CD4-positive, alpha-beta memory T cell (primary cell): ENCODE measurements at places on chromosomes 7 and 10. TPM values are rescaled to one million over a fixed set of nuclear protein-coding genes. Genes with fewer than 3 reads are reported as not detected.

GRCh38 chr7:48454750-48455192, 283.5 kb downstream of the ABCA13 start:
- H3K27me3 ChIP-seq: no peaks in the 10 kb centered on the region
- H3K27ac ChIP-seq: no peak overlapping the region
- no peaks in the 10 kb centered on the region for H3K4me1 ChIP-seq
- no peaks in the 10 kb centered on the region for H3K36me3 ChIP-seq

DNA sequence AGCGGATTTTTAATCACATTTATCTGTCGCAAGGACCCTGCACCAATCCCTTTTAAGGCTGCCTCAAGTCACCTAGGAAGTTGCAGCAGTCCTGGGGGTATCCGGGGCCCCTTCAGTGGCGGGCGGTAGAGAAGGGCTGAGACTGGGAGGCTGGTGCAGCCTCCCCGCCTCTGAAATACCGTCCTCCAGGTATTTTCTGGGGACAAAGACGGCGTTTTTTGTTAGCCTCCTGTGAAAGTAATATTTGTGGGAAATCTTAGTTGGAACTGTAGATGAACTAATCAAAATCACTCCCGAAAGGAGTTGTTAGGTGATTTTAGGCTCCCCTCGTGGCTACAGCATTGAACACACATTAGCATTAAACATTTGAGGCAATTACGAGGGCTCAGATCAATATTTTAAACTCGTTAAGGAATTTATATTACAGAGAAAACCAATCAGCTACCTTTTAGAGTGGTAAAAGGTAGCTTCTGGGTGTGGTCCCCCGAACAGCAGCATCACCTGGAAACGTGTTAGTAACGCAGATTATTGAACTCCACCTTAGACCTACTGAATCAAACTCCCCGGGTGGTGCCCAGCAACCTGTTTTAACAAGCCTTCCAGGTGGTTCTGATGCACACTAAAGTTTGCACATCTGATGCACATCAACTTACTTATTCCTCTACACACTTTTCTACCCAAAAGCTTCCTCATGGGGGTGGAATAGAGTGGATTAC, 530 bp upstream of the ANXA7 start:
- H3K4me1 ChIP-seq: peaks cover 39% of the 10 kb centered on the region
- H3K27ac ChIP-seq: peak overlapping the region; percentile 98
- H3K27me3 ChIP-seq: no peaks in the 10 kb centered on the region
- H3K36me3 ChIP-seq: no peaks in the 10 kb centered on the region
- no peak for DNase-seq
- H3K4me3 ChIP-seq: peak overlapping the region; percentile 59

EBF3 gene
- not detected for total RNA-seq

GRCh38 chr7:150897502-150898474, 45.5 kb downstream of the AOC1 start:
- no peak for DNase-seq
- H3K27me3 ChIP-seq: peaks cover 13% of the 10 kb centered on the region
- no peak overlapping the region for H3K4me3 ChIP-seq
- peaks cover 11% of the 10 kb centered on the region for H3K4me1 ChIP-seq

DNA sequence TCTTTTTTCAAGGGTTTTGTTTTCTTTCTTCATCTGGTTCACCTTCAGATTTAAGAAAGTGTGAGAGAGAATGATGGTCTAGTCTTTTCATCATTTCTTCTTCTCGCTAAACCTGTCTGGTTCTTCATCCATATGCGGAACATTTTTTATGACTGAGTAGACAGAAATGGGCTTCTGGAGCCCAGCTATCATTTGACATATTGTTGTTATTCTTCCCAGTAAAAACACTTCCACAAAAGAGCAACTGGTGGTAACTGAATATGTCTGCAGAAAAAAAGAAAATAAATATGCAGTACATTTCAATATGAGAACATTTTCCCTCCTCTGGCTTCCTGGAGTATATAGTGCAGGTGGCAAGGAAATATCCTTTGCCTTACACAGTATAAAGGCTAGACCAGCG, 209.5 kb downstream of the JCAD start:
- no peaks in the 10 kb centered on the region for H3K4me1 ChIP-seq
- H3K27me3 ChIP-seq: no peaks in the 10 kb centered on the region
- no peak overlapping the region for H3K27ac ChIP-seq
- DNase-seq: no peak

DNA sequence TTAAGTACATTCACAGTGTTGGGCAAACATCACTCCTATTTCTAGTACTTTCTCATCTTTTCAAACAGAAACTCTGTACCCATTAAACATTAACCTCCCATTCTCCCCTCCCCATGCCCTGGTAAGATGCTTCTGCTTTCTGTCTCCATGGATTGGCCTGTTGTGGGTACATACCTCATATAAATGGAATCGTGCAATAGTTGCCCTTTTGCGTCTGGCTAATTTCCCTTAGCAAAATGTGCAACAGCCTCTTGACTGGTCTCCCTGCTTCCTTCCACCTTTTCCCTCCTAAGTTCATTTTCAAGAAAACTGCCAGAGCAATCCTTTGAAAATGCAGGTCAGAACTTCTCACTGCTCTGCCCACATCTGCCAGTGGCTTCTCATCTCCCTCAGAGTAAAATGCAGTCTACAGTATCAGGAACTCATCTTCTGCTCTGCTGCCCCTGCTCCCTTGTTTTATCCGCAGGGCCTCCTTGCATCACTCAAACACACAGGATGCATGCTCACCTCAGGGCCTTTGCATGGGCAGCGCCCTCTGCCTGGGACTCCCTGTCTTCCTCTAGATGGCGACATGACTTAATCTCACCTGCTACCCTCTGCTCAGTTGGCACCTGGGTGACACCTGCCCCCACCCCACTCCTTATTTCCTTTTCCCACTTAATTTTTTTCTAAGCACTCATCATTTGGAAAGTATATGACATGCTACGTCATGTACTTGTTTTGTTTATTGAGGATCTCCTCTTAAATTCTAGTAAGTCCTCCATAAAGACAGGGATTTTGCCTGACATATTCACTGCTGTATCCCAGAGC, 44.3 kb upstream of the ECHDC3 start:
- no peak for DNase-seq
- H3K4me3 ChIP-seq: no peak overlapping the region
- no peaks in the 10 kb centered on the region for H3K27me3 ChIP-seq
- H3K27ac ChIP-seq: no peak overlapping the region
- H3K36me3 ChIP-seq: no peaks in the 10 kb centered on the region
- no peaks in the 10 kb centered on the region for H3K4me1 ChIP-seq

DNA sequence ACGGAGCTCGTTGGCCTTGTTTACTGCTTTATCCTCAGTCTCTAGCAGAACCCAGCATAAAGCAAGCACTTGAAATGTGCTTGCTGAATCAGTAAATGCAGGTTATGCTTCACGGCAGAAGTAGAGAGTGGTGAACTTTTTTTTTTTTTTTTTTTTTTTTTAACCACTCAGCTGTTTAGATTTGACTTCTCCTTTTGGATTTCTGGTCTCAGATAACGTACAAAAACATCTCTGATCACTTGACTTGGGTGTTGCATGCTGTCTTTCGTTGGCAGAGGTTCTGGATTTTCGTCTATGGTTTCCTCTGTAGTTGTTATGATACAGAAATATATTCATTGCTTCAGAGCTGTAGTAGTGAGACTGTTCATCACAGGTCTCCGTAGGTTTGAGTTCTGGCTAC, 242.5 kb upstream of the HABP2 start:
- H3K4me1 ChIP-seq: no peaks in the 10 kb centered on the region
- H3K27me3 ChIP-seq: no peaks in the 10 kb centered on the region
- H3K36me3 ChIP-seq: no peaks in the 10 kb centered on the region
- no peak overlapping the region for H3K4me3 ChIP-seq
- H3K27ac ChIP-seq: no peak overlapping the region

BLNK gene
- total RNA-seq: 0.19 TPM

PLEKHS1 gene
- not detected for total RNA-seq

GRCh38 chr7:27917774-27918314, 177.9 kb downstream of the TAX1BP1 start:
- H3K4me1 ChIP-seq: no peaks in the 10 kb centered on the region
- H3K27me3 ChIP-seq: no peaks in the 10 kb centered on the region
- H3K27ac ChIP-seq: no peak overlapping the region
- DNase-seq: no peak

PLA2G12B gene
- total RNA-seq: not detected

DNA sequence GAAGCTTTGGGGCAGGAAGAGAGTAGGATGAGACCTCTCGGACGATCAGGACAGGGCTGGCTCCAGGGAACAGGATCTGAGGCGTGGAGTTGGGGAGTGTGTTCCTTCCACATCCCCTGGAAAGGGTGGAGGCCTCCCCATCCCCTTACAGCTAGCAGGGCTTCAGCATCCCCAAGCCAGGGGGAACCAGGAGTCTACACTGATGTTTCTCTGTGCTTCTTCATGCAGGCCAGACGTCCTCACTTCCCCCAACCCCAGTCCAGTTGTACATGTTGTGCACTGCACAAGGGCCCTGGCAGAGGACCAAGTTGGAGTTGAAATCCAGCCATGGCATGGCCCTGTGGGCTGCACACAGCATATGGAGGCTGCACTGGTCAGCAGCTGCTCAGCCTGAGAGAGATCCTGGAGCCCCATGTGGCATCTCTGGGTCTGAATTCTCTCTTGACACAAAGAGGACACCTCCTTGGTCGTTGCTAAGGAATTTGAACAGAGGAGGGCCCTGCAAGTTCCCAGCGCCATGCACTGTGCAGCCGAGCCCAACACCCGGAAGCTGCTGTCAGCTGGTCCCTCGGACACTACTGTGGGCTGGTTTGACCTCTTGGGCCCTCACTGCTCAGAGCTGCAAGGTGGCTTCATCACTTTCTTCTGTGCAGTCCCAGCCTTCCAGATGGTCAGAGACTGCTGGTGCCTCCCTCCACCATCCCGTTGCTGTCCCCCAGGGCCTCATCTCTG, 181.1 kb downstream of the DNAJB6 start:
- no peak for DNase-seq
- H3K4me1 ChIP-seq: no peaks in the 10 kb centered on the region
- H3K36me3 ChIP-seq: no peaks in the 10 kb centered on the region
- H3K27ac ChIP-seq: no peak overlapping the region
- H3K4me3 ChIP-seq: no peak overlapping the region

MINDY3 gene
- total RNA-seq: 40.4 TPM

EGR2 gene
- 2.2 TPM for total RNA-seq

- peak overlapping the region; percentile 61 for H3K27ac ChIP-seq
- H3K4me3 ChIP-seq: peak overlapping the region; percentile 61
- DNase-seq: no peak
- no peaks in the 10 kb centered on the region for H3K36me3 ChIP-seq
- peaks cover 15% of the 10 kb centered on the region for H3K4me1 ChIP-seq
Measured at GRCh38 chr10:22228167-22228938, 10.5 kb upstream of the EBLN1 start.

DNA sequence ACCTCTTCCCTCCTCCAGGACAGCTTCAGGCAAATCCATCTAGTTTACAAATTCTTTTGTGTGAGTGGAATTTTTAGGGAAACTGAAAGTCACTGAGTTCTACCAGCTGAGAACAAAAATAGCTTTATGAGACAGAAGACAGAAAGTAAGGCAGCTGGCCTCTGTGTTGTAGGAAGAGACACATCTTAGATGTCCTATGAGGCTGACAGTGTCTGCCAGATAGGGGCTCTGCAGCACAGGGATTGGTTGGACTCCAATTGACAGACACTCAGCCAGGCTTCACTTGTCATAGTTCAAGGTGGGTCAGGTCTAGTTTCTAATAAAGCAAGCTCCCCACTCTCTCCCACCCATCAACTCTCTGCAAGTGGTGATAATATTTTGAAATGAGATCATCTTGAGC, 574.9 kb downstream of the CCSER2 start:
- DNase-seq: no peak
- no peaks in the 10 kb centered on the region for H3K27me3 ChIP-seq
- H3K4me1 ChIP-seq: no peaks in the 10 kb centered on the region
- H3K36me3 ChIP-seq: no peaks in the 10 kb centered on the region

GRCh38 chr10:3682745-3683144, 102.3 kb downstream of the KLF6 start:
- H3K27me3 ChIP-seq: no peaks in the 10 kb centered on the region
- H3K4me1 ChIP-seq: no peaks in the 10 kb centered on the region
- H3K4me3 ChIP-seq: no peak overlapping the region
- no peak overlapping the region for H3K27ac ChIP-seq
- no peak for DNase-seq
- no peaks in the 10 kb centered on the region for H3K36me3 ChIP-seq
